ENCODE measurements at places on chromosomes 5 and 9.

GRCh38 chr9:277601-278295 lies 63.1 kb downstream of the DOCK8 start:
- DNase-seq, result no peak

DNA sequence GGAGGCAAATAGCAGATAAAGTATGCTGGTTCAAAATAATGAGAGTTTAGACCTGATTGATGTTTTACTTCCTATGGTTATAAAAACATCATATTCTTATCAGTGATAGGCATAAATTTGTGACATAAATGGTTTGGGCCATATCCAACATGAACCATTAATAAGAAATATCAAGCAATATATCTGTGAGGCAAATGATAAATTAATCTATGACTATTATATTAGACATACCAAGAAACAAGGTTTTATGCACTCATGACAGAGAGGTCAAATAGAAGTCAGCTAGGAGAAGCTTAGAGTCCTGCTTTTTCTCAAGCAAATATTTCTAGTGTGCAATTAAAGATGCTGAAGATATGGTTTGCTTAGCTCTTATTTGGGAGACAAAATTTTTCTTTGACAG lies 10.4 kb downstream of the SMIM3 start:
- no peak for DNase-seq

GRCh38 chr5:114430532-114430931 lies 68.7 kb downstream of the KCNN2 start:
- no peak for DNase-seq

- no peak for DNase-seq
These were observed 379.9 kb upstream of the ACO1 start for GRCh38 chr9:32004431-32005076.

- no peak for DNase-seq
These were observed 42.5 kb upstream of the CFAP157 start for GRCh38 chr9:127664324-127664677.

DNA sequence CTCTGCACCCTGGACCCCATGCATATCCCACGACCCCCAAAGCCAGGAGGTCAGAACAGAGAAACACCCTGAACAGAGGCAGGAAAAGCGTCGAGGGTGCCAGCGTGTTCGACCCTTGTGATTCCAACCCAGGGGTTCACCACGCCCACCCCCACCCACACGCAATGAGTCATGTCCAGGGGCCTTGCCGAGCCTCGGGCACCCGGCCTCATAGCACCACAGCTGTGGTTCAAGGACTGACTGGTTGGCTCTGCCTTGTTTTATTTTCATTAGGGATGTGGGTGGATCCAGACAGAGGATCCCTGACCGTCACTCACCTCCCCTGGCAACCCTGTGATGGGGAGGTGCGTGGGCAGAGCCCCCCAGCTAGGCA lies 9.5 kb upstream of the QSOX2 start:
- DNase-seq, result peak; percentile 27

DNA sequence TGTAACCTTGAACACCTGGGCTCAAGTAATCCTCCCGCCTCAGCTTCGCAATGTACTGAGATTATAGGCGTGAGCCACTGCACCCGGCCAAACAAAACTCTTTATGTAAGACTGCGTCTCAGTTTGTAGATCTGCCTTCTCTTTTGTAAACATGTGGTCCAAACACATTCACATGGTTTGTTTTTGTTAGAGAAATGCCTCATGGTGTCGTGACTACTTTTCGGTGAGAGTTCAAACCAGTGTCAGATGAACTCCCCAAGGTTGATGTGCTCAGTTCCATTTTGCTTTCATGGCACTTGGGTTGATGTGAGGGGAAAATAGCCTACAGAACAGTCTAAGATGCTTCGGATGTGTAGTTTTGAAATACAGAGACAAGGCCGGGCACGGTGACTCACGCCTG lies 231.6 kb downstream of the GOLPH3 start:
- no peak for DNase-seq

GRCh38 chr9:114273461-114273881 lies 49.4 kb upstream of the ORM1 start:
- no peak for DNase-seq

DNA sequence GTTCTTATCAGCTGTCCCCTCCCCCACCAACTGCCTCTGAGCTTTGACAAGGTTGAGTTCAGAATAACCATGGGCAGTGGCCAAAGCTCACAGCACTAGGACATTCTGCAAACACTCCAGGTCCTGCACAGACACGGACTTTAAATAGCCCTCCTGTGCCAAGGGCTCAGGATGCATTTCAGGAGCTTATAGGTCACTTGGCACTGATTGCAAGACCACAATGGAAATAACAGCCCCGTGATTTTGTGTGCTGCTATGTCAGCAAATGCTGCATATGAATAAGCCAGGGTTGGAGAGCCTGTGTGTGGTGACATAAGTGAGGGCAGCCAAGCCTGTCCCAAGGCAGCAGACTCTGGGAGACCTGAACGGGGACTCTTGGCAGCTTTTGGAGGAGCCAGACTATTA lies 150.7 kb downstream of the DMRT2 start:
- DNase-seq, result no peak

DNA sequence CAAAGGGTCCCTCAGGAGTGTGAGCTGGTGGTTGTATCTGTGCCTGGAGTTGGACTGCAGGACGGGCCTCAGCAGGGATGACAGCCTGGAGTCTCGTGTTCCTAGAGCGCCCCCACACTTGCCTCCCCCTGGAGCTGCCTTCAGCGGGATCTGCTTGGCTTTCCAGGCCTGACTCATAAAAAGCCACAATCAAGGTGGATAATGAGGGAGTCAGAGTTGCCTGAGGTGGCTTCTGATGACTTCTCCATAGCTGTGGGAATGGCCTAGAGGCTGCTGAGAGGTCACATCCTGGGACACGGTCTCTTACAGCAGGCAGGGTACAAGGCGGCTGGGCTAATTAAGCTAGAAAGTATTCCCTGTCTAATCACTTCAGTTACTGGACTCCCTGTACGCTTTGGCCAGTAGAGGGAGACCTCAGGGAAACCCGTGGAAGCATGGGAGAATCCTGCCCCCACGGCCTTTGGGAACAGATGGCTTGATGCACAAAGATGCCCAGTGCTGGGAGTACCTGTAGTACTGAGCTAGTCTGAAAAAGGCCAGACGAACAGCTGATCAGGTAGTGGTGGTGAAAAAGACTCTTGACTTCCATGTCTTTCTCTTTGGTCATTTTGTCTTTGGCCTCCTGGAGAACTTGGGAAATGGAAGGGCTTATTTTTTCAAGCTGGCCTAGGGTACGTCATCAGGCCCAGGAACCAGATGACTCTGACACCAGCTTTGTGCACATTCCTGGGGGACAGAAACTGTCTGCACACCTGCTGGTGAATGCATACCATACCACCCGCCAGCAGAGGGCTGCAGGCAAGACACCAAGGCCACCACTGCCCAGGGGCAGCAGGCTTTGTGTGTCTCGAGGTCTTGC lies 16.1 kb upstream of the FRRS1L start:
- peak; percentile 17 for DNase-seq

- no peak for DNase-seq
These were observed 535.3 kb downstream of the PDE4D start for GRCh38 chr5:59358005-59358861.

GRCh38 chr5:171462928-171463861 lies 43.7 kb downstream of the FGF18 start:
- no peak for DNase-seq
